ENCODE measurements at places on chromosomes 2 and 18.
A peak's percentile ranks its signal among the peaks of the same experiment; 100 is the strongest.

- DNase-seq, result peak; percentile 24
Measured at GRCh38 chr2:104703669-104704068, 150.2 kb upstream of the POU3F3 start.

- DNase-seq, result no peak
Measured at GRCh38 chr2:149258531-149258930, 71.9 kb upstream of the LYPD6 start.

GRCh38 chr2:134133622-134134312 is 120.1 kb upstream of the MGAT5 start:
- no peak for DNase-seq

GRCh38 chr2:79952616-79953015 is 351.9 kb downstream of the LRRTM1 start:
- no peak for DNase-seq

- no peak for DNase-seq
Measured at GRCh38 chr2:123098619-123099018, 926.5 kb upstream of the CNTNAP5 start.

DNA sequence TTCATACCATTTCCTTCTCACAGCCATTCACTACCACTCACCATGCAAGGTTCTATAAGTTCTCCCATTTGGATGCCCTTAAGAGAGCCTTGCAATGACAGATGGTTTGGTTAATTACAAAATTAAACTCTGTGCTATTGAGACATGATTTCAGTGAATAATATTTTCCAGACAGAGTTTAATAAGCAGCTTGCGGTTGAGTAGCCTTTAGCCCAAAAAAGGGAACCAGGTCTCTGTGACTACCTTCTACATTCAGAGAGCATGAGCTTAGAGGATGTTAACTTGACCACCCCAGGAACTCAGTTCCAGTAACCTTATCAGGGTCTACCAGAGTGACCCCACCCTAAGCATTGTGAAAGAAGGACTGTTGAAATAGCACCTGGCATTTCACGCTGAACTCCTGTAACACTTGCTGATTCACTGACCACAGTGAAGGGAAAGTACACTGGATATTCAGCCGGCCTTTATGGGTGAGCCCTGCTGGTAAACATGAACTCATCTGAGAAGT is 1173.1 kb upstream of the ZEB2 start:
- DNase-seq, result peak; percentile 69

- DNase-seq, result no peak
Measured at GRCh38 chr2:8437228-8437948, 244.5 kb upstream of the ID2 start.

- DNase-seq, result no peak
Measured at GRCh38 chr2:168278424-168278888, 31.1 kb upstream of the STK39 start.

DNA sequence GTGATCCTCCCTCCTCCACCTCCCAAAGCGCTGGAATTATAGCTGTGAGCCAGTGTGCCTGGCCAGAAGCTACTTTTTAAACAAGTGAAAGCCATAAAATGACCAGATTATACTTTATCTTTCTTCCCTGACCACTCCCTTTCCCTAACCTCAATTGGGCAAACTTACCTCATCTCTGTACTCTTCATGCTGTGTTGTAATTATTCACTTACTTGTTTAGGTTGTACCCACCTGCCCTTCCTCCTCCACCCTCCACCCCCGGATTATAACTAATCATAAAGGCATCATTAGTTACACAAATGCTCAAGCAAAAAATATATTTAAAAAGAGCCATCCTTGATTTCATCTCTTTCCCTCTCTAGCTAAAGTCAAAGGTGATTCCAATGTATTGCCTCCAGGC is 279.9 kb downstream of the SETBP1 start:
- DNase-seq, result no peak

DNA sequence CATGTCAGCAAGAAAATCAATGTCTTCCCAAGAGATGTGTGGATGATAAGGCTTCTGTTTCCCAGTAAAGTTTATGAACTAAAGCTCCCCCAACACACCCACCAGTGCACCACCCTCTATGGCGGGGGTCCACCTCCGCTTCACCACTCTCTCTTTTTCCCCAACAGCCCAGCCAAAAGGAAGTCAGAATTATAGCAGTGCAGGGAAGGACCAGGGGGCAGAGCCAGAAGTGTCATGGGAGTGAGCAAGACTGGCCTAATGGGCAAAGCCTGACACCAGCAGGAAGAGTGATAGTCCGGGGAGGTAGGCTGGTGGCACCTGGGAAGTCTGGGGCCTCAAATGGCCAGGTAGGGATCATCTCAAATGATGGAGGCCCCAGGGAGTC is 167.7 kb downstream of the ZFP36L2 start:
- no peak for DNase-seq

GRCh38 chr18:74715865-74716712 is 118.4 kb downstream of the ZNF407 start:
- no peak for DNase-seq

- DNase-seq, result no peak
Measured at GRCh38 chr2:29544917-29545316, 376.5 kb downstream of the ALK start.

DNA sequence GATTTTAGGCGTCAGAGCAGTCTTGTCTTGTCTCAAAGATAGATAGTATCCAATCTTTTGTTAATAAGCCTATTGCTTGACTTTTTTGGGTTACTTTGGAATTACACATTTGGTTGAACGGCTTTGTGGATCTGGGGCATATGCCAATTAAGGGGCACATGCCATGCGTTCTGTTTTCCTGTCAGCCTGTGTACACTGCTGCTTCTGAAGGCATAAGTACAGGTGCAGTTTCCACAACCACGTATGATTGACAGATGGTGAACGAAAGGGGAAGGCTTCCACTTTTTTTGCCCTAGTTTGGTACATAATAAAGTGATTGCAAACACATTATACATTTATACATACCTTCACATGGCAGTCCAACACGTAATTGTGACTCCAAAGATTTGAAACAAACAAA is 102.3 kb downstream of the RAPH1 start:
- DNase-seq, result no peak

- no peak for DNase-seq
Measured at GRCh38 chr2:98247383-98247782, 98.9 kb upstream of the CNGA3 start.

GRCh38 chr2:59383473-59383872 is 1142.3 kb upstream of the FANCL start:
- no peak for DNase-seq

GRCh38 chr2:175353275-175353674 is 171.8 kb upstream of the ATP5MC3 start:
- no peak for DNase-seq

DNA sequence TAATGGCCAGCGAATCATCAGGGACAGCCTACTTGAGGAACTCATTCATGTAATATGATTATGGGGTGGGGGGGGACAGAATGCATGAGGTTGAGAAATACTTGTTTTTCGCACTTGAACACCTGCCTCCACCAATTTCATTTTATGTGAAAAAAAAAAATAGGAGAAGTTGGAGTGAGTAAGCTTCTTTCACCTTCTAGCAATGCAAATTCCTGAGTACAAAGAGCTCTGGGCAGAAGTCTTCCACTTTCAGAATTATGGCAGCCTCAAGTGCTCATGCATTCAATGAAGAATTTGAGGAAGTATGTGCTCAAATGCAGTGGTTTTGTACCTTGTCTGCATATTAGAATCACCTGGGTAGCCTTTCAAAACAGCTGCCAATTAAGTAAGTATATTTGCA is 40.1 kb upstream of the GPD2 start:
- no peak for DNase-seq

GRCh38 chr18:58998401-58999203 is 133.9 kb downstream of the ZNF532 start:
- DNase-seq, result no peak

GRCh38 chr2:42878581-42878980 is 86.2 kb upstream of the HAAO start:
- DNase-seq, result no peak

- no peak for DNase-seq
Measured at GRCh38 chr2:121650315-121650930, 1.2 kb upstream of the CLASP1 start.

DNA sequence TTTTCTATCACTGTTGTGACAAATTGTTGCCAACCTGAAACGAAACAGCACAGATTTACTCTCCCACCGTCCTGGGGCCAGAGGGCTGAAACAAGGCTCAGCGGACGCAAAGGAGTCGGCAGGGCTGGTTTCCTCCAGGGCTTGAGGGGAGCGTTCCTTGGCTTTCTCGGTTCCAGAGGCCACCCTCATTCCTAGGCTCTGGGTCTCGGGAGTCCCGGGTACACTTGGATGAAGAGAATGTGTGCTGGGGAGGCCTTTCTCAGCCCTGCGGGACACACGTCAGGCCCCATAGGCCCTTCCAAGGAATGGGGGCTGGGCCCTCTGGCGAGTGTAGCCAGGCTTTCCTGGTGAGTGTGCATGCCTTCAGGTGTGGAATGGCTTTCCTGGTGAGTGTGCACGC is 287.3 kb upstream of the HS6ST1 start:
- DNase-seq, result no peak

DNA sequence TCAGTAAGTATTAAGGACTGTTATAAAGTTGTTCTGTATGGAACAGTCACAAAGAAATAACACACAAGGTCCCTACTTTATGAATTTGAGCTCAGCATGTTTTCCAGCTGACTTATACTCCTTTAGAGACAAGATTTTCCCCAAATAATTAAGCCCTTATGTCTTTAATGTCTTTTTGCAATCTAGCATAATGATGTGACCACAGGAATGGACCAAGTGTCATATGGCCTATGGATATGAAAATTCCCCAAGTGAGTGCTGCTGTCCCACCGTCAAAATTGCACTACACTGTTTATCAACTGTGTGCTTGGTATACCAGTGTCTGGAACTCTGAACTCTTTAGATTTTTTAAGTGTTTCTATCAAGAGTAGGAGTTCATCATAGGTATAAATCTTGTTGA is 369.6 kb downstream of the PID1 start:
- no peak for DNase-seq

GRCh38 chr2:85678794-85679672 is 11.0 kb upstream of the SFTPB start:
- peak; percentile 70 for DNase-seq

DNA sequence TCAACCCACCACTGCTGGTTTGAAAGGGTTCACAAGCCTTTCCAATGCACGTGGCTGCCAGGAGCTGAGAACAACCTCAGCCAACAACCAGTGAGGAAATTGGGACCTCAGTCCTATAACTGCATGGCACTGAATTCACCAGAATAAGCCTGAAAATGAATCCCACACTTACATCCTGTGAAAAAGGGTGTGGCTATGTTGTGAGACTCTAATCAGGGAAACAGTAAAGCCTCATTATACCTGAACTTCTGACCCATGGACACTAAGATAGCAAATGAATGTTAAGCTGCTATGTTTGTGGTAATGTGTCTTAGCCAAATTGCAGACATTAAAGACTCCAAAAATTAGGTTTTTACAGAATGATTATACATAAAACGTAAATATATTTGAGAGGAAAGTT is 515.8 kb downstream of the IRS1 start:
- DNase-seq, result no peak

DNA sequence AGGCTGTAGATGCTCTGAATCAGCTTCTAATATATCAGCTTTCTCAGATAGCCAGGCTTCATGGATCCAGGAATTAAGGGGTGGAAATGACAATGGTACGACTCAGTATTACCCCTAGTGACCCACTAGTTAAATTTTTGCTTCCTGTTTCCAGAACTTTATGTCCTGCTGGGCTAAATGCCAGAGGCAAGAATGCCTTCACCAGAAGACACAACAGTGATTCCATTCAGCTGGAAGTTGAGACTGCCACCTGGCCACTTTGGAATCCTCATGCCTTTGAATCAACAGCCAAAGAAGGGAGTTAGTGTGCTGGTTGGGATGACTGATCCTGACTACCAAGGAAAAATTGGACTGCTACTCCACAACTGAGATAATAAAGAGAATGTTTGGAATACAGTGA is 239.1 kb downstream of the ASXL3 start:
- DNase-seq, result no peak

GRCh38 chr2:175205523-175205922 is 24.0 kb upstream of the ATP5MC3 start:
- no peak for DNase-seq

GRCh38 chr2:31231571-31232302 is 2.2 kb upstream of the EHD3 start:
- no peak for DNase-seq

DNA sequence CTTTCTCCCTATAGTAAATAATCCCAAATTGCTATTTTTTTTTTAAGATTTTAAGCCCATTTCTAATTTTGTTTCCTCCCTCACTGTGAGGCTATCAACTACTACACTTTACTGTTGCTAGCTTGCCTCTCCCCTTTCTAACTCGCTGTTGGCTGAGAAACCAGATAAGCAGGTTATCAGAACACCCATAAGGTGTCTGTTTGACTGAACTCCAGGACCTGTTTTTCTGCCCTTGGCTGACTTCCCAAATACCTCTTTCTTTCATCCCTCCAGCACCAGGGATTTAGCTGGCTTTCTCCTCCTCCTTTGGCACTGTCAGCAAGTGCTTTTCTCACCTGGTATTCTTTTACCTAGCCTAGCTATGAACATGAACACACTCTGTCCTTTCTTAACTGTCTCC is 11.1 kb downstream of the TRAK2 start:
- no peak for DNase-seq

Data from DMS 273 treated with DMSO at 0.1 percent for 48 hours (cell line).